ENCODE measurements at places on chromosomes 3 and 15. TPM values are rescaled to one million over a fixed set of nuclear protein-coding genes. Genes with fewer than 3 reads are reported as not detected.
A peak's percentile ranks its signal among the peaks of the same experiment; 100 is the strongest.

- no peak for DNase-seq
Observed at GRCh38 chr3:25143356-25144025, 284.6 kb upstream of the RARB start.

DCBLD2 gene
- total RNA-seq = 1.9 TPM

GRCh38 chr15:49644364-49644794 is 23.5 kb downstream of the DTWD1 start:
- no peak for DNase-seq

- peak; percentile 43 for DNase-seq
Observed at GRCh38 chr3:114214542-114215341, 22.6 kb downstream of the ZNF80 start.
